Left hindlimb (tissue), 1 donor: ENCODE measurements at places on chromosomes 4 and X.

GRCh38 chr4:156870861-156871260, 100.7 kb downstream of the PDGFC start:
- no peak for DNase-seq

DNA sequence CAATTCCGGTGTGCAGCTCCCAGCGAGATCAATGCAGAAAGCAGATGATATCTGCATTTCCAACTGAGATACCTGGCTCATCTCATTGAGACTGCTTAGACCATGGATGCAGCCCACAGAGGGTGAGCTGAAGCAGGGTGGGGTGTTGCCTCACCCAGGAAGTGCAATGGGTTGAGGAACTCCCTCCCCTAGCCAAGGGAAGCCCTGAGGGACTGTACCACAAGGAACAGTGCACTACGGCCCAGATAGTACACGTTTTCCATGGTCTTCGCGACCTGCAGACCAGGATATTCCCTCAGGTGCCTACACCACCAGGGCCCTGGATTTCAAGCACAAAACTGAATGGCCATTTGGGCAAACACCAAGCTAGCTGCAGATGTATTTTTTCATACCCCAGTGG, 150.0 kb downstream of the TET2 start:
- DNase-seq = no peak

- DNase-seq = no peak
Measured at GRCh38 chr4:108849611-108850168, 86.8 kb upstream of the ETNPPL start.

- DNase-seq = no peak
Measured at GRCh38 chr4:156779042-156779441, 192.6 kb downstream of the PDGFC start.

GRCh38 chr4:149247164-149247563, 568.5 kb downstream of the IQCM start:
- no peak for DNase-seq

DNA sequence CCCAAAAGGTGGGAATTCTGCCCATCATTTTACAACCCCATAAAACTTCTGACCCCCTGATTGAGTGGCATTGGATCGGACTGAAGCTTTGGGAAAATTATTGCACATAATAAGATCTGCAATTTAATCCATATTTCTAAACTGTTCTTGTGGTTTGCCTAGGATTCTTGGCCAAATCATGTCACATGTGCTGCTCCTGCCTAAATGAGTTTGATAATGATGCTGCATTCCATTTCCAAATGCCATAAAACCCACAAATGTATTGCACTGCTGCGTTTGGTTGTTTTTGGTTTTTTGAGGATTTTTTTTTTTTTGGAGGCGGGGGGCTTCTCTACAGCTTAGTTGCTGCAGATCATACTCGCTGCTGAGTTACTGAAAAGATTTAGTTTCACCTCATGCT, 153.6 kb downstream of the QDPR start:
- DNase-seq = no peak

DNA sequence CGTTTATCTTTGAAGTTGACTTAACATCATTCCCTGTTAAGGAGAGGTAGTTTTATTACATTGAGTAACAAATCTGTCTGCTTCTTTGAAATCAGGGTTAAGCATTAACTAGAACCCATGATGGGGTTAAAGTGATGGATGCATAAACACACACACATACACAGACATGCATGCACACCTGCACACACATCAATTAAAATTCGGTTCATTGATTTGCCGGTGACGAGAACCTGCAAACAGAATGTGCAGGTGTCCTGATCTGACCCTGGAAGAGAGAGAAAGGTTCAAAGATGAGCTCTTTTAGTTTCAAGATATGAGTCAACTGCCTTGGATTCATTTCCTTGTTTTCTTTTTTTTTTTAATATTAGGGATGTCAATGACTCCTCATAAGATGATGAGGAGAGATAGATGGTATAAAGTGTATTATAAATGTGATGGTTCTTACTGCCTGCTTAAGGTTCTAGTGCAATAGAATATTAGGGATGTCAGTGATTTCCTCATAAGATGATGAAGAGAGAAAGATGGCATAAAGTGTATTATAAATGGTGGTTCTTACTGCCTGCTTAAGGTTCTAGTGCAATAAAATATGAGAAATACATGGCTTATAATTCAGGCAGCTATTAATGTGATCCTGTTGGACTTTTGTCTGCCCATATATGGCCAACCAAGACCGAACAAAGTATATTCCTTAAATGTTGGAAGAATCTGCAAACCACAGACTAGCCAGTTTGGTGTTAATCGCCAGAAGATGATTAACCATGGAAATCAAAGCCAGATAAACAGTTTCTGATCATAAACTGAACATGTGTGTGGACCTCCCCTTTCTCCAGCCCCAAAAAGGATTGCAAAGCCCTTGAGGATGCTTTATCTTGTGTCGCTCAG, 14.1 kb upstream of the CD99 start:
- DNase-seq = no peak

DNA sequence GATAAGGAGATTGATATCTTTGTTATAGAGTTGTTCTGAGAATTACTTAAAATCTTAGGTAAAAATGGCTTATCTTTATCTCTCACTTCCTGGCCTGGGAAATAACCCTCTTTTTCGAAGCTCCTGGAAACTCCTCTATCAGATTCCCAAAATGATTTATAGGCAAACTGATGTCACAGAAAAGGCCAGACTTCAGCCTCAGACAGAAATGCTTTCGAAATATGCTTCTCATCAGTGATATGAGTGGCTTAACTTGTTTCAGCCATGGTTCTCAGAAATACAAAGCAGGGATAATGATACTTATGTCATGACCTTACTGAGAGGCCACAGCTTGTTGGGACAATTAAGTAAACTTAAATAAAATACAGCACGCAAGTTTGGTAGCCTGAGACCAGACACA, 85.3 kb upstream of the HS3ST1 start:
- DNase-seq = no peak

- DNase-seq = no peak
Measured at GRCh38 chr4:47873877-47874541, 36.1 kb upstream of the CORIN start.

- peak; percentile 49 for DNase-seq
Measured at GRCh38 chrX:119790977-119791436, 423 bp downstream of the RPL39 start.

GRCh38 chr4:3720466-3720865, 45.7 kb upstream of the ADRA2C start:
- DNase-seq = no peak

DNA sequence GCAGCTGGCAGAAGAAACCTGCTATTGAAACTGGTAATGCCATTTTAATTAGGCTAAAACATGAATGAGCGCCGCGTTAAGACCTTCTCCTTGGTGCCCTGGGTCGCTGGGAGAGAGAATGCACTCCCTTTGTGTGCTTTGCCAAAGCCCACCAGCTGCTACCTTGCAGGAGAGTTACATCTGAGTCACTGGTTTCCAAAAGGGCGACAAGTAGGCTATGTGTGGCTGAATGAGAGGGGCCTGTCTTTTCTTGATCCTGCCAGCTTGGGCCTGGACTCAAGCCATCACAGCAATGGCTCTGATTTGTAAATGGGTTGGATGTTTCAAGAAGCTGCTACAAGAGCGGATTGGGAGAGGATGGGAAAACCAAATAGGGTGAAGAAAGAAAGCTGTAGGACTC, 81.5 kb downstream of the NHS start:
- no peak for DNase-seq

DNA sequence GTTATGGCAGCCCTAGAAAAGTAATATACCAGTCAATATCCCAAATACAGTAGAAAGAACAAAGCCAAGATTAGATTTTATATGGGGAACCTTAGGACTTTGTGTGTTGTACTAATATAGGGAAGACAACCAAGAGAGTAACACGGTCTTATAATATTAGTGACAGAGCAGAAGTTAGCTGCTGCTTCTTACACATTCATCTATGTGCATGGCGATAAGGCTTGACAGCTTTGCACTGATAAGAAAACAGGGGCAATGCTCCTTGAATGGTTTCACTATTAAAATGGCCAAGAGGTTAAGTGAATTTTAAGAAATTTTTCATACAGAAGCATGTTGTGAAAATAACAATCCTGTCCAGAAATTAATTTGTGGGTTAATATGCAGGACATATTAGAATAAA, 521.6 kb downstream of the CCSER1 start:
- no peak for DNase-seq

DNA sequence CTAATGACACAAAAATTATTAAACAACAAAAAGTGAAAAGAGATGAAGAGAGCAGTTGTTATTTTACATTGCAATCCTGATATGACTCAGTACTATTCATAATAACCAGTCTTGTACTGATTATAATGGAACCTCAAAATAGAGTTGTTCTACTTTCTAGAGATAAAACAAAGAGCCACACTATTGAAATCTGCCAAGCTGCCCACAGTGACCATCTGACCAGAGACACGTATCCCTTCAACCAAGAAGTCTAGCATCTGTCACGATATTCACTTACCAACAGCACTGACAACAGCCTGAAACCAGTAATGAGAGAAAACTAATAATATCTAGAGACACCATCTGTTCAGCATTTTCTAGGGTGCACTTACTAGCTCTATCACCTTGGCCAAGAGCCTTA, 466.7 kb downstream of the NKX6-1 start:
- no peak for DNase-seq

GRCh38 chr4:150402871-150403272, 179.1 kb upstream of the MAB21L2 start:
- DNase-seq = no peak
